ENCODE measurements at places on chromosomes 2 and 18.

DNA sequence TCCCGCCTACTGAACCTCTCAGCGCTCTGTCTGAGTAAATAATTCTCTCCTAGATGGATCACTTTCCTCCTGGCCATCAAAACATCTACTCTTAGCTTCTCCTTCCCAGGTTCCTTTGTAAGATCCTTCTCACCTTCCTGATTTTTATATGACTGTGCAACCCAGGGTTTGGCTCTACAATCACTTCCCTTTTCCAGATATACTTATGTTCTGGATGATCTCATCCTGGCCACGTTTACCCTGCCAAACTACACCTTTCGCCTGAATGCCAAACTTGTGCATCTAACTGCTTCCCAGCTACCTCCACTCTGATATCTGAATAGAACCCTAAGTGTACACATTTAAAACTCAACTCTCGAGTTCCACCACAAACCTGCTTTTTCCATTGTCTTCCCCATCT is 290.5 kb upstream of the REV1 start:
- DNase-seq = no peak

DNA sequence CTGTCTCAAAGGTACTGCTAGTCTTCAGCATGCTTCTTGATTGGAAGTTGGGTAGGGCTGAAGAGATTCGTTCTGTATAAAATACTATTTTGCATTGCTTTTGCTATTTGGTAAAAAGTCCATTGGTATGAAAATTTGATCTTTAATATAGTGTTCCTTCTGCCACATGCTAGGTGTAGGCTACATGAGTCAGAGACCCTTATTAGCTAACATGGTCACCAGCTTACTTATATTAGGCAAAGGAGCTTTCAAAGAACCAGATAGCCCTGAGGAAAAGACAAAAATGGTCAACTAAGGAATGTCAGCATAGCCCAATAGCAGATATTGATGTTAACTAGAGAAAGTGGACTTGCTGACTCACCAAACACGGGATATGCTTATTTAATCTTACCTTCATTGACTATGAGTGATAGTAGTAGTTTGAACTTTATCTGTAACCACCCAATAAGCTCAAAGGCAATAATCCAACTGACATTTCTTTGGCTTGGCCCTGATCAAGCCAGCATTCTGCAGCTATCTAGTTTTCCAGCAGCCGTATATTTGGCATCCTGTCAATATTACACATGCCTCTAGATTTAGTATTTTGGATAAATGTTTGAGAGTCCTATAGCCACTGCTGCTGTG is 110.0 kb downstream of the TPGS2 start:
- no peak for DNase-seq

DNA sequence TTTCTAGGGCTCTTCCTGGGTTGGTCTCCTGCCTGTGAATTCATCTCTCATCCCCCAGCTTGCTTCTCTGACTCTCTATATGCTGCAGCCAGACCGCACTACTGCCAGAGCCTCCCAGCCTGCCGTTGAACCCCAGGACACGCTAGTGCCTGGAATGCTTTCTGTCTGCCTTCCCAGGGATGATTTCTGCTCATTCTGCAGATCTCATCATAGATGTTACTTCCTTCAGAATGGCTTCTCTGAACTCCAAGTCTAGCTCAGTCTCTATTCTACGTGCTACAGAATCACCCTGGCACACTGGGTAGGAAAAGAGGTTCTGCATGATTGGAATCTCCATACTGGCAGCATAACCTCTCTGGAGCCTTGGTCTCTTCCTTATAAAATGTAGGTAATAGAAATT is 94.8 kb upstream of the RAB12 start:
- DNase-seq = no peak

DNA sequence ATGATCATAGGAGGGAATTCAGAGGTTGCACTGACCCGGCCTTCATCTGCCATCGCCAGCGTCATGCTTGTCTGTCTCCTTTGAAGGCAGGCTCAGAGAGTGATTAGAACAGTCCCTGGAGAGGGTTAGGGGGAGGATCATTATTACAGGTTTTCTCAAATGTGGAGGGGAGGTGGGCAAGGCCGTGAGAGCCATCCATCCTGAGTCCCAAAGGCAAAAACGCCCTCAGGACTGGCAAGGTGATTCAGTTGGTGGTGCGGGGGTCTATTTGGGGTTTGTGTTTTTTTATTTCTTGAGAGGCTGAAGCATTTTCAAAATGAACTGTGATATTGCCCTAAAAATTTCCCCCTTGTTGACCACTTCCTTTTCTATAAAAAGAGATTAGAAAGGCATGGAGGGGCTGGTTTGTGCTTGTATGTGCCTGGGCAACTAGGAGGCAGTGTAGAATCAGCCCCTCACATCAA is 39.3 kb upstream of the GYPC start:
- no peak for DNase-seq

- no peak for DNase-seq
These were observed 929.7 kb downstream of the LRP1B start for GRCh38 chr2:141201016-141201565.

- no peak for DNase-seq
These were observed 199.4 kb upstream of the REV1 start for GRCh38 chr2:99689145-99689742.

DNA sequence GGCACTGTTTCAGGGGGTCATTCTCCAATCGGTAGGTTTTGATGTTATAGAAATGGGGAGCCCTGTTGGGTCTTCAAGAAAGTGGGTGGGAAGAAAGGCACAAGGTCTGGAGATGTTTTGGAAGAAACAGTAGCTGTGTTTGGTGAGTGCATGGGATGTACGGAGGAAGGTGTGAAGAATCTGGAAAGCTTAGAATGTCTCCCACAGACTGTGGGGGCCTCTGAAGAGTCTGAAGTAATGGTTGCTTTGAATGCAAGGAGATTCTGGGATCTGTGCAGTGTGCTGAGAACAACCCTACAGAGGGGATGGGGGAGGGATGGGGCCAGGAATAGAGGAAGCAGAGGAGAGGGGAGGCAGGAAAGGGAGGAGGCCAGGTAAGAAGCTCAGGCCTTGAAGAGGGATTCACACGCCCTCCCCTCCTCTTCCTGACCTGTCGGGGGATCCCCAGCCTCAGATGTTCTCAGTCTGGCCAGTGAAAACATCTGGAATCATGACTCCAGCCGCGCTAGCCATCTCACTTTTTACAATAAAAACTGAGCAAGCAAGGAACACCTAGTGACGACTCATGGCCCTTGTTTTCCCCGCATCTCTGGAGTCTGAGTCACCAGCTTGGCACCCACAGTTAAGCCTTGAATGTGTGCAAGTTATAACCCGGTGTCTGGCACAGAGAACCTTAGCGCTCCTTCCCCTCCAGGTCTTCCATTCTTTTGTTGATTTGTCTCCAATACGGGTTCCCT is 74.2 kb downstream of the SH3BP4 start:
- DNase-seq = peak; percentile 39

DNA sequence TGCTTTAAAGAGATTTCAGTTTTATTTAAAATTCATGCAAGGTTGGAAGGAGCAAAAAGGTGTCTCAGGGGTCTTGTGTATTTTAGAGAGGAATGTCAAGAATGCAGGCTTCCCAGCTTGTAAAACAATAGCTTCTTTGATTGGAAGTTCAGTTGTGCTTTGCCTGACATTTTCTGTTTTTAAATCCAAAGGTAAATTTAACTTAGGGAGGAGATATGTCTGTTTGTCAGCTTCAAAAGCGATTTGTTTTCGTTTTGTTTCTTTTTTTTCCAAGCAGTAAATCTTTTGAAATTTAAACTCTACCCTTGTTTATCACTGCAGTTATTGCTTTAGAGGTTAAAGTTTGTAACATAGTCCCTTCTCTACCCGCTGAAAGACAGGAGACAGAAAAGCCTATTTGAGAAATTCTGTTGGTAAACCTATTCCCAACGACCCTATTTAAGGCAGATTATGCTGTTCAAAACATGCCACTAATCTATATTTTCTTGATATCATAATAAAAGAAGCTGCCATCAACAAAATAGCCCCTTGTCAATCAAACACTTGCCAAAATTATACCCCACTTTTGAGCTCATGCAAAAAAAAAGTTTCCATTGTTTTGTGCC is 639.6 kb downstream of the IRS1 start:
- DNase-seq = no peak

DNA sequence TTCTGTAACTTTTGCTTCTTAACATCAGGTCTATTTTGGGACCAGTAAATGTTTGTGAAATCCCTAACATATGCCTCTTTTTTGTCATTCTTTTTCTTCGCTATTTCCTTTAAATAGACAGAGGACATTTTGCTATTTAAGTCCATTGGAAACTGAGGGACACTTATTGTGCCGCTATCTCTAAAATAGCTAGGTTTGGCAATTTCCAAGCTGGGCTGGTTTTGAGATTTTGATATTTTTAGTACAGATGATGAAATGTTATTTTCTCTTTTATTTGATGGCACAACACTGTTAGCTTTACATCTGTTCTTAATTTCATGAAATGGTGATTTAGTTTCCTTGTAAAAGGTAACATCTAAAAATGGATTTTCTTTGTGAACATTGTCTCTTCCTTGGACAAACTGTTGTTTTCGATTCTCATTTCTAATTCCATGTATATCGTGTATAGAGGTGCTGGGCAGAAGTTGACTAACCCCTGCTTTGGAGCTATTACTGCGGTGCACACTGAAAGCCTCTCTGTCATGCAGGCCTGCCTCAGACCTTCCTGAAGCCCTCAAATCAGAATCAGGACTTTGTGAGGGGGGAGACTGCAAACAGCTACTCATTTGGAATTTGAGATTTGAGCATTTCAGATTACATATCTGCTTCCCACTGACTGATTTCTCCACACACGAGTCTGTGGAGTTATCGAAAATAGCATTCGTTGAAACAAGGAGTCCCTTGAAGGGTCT is 594 bp downstream of the RAD51AP2 start:
- no peak for DNase-seq

DNA sequence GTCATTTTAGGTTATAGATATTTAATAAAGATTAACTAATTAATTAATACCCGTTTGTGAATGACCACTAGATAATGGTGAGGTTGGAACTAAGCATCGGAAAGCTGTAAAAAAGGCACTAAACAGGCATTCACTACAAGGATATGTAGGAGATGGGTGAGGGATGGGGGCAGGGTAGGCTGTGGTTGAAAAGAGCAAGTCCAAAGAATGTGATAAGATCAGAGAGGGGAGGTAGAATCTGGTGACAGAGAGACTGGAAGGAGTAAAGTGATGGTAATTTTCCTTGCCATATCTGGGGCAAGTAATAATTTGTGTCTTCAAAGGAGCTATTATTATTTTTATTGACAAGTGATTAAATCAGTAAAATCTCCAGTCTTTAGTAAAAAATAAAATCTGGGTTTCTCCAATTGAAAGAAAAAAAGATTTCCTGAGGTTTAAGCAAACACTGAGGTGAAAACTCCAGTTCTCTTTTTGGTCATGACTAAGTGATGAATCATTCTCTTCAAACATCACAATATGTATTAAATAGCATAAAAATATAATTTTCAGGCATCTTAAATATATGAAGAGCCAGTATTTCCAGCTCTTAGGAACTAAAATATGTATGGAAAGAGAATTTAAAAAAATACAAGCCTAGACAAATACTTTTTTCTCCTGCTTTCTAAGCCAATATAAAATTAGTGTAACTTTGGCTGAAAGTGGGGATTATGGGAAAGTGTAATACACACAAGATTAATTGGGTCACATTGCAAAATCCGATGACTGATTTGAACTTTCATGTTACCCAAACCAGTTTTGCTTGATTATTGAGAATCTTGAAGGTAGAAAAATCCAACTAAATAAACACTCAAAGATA is 259.1 kb upstream of the RBMS1 start:
- DNase-seq = no peak

DNA sequence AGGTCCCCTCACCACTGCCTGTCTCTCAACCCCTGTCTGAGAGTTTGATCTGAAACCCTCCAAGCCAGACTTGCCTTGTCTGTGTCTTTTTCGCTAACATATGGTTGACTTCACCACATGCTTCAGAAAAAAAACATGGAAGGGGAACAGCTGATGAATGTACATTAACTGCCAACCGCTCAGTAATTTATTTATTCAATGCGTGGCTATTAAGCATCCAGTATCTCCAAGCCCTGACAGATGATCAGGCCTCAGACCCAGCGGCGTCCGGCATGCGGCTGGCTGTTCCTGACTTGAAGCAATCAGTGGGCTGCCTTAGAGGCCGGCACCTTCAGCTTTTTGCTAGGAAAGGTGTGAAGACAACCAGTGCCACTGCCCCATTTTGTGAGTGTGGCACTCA is 62.3 kb downstream of the NGEF start:
- no peak for DNase-seq

- DNase-seq = no peak
These were observed 4.8 kb upstream of the ZAP70 start for GRCh38 chr2:97708608-97709007.

- DNase-seq = no peak
These were observed at the start of gene SATB2 for GRCh38 chr2:199457147-199458008. Gene SATB2, minus strand, starts transcription at chr2:199457939. Its CDS starts 1,902 bp downstream, at chr2:199456037.

GRCh38 chr2:43491065-43491639 is 104.7 kb downstream of the THADA start:
- DNase-seq = no peak

DNA sequence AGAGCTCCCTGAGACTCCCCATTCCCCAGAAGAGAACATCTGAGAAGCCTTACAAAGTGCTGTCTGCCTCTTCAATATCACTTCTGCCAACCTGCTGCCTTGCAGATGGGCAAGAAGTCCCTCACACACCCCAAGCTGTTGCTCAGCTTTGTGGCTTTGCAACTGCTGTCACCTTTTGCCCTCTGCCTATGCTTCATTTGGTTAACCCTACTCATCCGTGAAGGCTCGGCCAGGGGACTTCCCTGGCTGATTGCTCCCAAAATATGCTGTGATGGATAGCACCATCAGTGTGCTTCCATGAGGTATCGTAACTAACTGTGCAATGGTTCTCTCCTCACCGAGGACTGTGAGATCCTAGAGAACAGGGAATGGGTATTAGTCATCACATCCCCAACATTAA is 88.9 kb upstream of the CYP1B1 start:
- no peak for DNase-seq

- DNase-seq = no peak
These were observed 16.9 kb downstream of the LYG2 start for GRCh38 chr2:99238599-99238998.

DNA sequence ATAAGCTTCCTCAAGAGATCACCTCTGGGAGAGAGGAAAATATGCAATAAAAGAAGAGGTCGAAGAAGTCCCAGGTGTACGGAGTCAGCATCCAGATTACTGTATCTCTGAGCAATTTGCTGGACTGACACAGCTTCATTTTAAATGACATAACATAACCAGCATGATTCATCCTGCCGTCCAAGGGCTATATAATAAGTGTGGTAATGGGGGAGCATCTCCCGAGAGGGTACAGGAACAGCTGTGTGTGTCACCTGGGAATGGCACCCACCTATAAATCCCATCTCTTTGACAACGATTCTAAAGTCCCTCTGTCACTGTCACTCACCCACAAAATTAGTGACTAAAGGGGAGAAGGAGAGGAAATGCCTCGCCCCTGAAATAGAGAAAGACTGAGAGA is 19.3 kb upstream of the FZD7 start:
- DNase-seq = no peak
